ENCODE measurements at places on chromosomes 13 and 19.

DNA sequence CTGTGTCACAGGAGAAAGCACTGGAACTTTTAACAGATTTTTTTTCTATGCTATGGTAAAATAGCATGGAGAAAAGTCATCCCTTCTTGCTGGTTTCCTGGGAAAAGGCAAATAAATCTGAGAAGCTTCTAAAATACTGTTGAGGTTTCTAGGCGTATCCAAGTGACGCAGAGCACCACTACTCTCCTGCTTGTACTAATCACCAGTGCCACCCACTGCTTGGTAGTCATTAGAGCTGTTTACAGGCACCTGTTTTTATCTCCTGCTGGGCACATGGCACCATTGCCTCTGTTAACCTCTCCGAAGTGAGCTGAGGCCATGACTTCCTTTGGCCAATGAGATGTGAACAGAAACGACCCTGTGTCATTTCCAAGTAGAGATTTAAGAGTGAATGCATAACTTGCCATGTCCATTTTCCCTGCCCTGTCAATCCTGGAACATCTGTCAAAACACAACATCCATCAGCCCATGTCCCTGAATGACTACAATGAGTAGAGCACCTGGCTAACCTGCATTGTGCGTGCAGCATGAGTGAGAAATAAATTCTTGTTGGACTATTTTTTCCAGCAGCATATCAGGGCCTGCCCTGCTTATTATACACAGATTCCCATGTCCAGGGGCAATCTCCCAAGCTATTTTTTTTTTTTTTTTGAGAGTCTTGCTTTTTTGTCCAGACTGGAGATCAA is 17.3 kb upstream of the OXGR1 start:
- DNase-seq, result no peak

DNA sequence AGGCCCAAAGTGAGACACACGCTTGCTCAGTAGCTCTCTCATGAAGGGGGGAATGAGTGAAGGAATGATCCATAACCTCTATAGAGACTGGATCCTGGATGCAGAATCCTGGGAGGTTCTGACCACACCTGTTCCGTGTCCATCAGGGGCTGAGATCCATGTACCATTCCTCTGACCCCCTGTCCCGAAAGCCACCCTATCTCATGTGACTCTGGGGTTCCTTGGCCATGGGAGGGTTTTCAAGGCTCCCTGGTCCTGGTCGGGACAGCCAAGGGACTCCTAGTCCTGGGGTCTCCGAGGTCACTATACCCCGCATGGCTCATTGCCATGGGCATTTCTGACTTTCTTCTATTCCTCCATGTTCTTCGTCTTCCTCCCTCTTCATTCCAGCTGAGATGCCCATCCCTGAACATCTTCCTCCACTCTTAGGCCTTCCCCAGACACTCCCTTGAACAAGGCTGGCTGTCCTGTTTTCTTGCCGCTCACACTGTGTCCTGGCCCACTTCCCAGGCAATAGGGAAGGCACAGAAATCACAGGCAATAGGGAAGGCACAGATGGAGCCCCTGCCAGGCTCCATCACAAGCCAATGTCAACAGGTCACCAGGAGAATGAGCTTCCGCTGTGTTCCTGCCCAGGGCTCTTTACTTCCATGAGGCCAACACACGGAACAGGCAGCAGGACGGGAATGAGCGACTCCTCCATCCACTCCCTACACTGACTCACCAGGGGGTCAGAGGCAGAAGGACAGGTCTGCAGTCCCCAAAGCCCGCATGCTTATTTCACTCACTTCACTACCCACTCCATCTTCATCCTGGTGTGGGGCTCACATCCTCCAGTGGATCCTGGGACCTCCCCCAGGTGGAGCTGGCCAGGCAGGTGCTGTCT is 3.2 kb downstream of the CEACAM5 start:
- DNase-seq, result no peak

DNA sequence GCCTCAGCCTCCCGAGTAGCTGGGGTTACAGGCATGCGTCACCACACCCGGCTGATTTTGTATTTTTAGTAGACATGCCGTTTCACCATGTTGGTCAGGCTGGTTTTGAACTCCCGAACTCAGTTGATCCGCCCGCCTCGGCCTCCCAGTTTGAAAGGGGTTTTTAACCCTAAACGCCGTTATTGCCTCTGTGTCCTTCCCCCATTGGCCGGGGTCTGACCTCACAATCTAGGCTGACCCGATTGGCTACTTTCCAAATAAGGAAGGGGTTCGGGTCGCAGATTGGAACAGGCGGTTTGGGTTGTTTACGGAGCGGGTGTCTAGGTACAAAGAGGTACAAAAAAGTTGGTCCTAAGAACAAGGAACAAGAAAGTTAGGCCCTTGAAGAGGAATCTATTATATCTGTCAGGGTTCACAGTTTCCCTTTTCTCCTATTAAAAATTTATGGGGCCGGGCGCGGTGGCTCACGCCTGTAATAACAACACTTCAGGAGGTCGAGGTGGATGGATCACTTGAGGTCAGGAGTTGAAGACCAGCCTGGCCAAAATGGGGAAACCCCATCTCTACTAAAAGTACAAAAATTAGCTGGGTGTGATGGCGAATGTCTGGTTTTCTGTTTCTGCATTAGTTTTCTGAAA is 1.0 kb downstream of the ZNF253 start:
- peak; percentile 84 for DNase-seq

DNA sequence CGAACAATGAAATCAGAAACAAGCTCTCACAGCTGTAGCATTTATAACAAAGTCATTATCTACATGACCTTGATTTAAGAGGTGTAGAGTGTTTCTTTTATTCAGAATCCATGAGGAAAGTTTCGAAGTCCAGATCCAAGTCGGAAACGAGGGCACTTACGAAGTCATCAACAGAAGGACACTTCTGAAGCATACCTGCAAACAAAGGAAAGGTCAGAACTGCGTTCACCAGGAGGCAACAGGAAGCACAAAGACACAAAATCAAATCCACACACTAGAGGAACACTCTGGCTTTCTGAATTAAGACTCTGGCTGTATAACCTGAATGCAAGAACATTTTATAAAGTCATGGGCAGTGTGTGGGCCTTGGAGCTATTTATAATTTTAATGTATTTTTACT is 158.9 kb downstream of the MIPEP start:
- DNase-seq, result no peak

DNA sequence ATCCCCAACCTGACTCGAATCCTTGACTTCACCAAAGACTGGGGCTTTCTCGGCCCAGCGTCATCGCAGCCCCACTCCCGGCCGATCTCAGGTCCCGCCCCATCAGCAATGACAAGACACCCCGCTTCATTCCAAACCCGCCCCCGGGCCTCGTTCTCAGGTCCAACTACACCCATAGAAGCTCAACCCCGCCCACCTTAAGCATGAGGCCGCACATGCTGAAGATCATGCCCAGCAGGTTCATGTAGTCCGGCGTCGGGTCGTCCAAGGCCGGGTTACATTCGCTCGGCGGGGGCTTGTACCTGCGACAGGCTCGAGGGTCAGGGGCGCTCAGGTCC is 2.3 kb downstream of the WDR83 start:
- DNase-seq, result no peak

- no peak for DNase-seq
Measured at GRCh38 chr13:90552702-90553101, 794.8 kb upstream of the MIR17HG start.

Measured in ecto neural progenitor cell (in vitro differentiated cells).